Endothelial cell of umbilical vein (primary cell): ENCODE measurements at places on chromosomes 3 and 15.

DNA sequence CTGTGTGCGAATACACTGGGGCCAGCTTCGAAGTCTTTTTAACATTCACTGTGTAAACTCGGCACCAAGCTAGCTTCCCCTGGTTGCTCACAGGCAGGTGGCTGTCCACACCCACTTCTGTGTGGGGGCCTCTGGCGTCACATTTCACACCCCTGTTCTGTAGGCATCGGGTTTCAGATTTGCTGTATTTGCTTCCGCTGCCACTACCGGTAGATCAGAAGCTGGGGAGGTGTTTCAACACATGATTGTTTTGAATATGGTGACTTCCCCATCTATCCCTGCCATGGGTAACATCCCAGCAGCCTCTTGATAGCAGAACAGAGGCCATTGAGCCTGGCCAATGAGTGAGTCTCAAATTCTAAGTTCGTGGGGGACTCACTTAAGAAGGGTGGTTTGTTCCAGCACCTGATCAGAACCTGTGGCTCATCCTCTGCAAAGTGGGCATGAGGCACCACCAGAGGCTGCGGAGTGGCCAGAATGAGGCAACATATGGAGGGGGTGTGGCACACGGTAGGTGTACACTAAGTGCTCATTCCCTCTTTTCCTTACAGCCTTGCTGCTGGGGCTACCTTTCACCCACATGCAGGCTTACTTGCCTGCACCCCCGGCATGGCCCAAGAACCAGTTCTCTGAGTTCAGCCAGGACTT, 61.5 kb downstream of the IQSEC1 start:
- no peak for DNase-seq

- no peak for DNase-seq
Measured at GRCh38 chr3:64621726-64622395, 65.9 kb downstream of the ADAMTS9 start.

GRCh38 chr3:48474619-48475018, 28.1 kb downstream of the ATRIP start:
- no peak for DNase-seq

DNA sequence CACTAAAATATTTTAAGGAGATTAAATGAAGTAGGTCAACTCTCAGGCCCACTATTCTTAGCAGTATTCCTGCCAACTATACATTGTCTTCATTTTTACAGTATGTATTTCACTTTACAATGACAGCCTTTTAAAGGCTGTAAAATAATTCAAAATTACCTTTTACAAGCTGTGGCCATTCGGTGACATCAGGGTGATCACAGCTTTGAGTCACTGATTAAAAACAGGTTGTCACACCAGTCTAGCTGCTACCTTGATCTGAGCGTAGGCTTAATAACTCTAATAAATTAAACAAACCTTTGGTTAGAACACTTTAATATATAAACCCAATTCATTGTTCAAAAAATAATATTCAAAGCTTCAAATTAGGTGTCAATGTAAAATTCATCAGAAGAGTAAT, 29.9 kb downstream of the UBE3A start:
- no peak for DNase-seq
